ENCODE measurements at places on chromosomes 11 and 22.

- DNase-seq = peak; percentile 96
These were observed 398 bp upstream of the ATG16L2 start for GRCh38 chr11:72813740-72814285.

GRCh38 chr11:115872416-115872815, 368.2 kb upstream of the CADM1 start:
- no peak for DNase-seq

DNA sequence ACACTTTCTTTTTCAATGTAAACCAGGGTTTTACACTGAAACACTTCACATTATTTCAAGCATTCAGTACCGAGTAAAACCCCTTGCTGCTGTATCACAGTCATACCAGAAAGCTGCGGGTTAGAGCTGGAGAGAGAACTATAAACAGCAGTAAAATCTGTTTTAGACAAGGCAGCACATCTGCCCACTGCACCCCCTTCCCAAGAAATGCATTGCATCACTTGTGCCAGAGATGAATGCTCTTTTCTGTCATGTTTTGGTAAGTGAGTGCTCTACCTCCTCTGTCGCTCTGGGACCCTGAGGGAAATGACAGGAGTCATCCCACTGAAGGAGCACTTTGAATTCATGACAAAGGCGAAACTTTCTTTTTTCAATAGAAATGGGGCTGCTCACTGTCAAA, 107.2 kb downstream of the MAML2 start:
- DNase-seq = no peak

DNA sequence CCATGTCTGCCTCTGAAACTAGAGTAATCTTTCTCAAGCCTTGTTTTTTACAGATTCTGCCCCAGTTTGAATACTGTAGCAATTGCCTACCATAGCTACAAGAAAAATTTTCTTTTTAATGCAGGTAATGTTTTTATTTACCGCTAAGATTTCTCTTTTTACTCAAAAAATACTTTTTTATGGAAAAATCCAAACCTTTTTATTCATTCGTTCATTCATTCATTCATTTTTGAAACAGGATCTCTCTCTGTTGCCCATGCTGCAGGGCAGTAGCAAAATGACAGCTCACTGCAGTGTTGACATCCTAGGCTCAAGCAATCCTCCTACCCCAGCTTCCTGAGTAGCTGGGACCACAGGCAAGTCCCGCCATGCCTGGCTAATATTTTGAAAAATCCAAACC, 2.7 kb upstream of the CPT1A start:
- no peak for DNase-seq

DNA sequence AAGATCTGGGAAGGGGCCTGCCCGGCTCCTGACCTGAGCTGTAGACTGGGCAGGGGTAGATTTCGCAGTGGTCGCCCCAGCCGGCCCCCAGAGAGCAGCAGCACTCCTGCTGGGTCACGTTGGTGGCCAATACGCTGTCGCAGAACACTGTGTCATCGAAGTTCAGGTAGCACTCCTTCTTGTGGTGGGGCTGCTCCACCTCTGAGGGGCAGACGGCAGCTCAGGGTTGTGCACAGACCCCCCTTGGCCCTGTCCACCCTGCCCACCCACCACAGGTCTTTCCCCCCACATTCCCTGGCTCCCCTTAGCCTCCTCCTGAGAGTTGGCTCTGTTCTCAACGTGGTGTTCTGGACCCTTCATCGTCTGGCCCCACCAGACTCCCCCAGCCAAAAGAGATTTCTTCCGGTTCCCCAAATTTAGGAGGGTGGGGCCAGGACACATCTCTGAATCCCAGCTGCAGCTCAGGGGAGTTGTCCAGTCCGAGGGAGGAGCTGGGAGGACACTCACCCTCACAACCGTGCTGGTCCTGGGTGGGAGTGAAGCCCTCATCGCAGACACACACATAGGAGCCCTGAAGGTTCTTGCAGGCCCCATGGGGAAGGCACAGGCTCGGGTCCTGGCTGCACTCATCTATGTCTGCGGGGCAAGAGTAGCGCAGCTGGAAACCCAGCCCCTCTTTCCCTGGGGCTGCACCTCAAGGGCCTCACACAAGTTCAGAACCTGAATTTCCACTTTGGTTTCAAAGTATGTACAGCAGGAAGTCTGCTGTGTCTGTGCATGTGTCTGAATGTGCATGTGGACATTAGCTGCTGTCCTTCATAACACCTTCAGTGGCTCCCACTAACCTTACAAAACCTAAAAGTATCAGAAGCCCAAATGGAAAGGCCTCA, 16.5 kb downstream of the SCYL1 start:
- DNase-seq = no peak

GRCh38 chr11:101612481-101612880, 28.7 kb upstream of the TRPC6 start:
- no peak for DNase-seq

DNA sequence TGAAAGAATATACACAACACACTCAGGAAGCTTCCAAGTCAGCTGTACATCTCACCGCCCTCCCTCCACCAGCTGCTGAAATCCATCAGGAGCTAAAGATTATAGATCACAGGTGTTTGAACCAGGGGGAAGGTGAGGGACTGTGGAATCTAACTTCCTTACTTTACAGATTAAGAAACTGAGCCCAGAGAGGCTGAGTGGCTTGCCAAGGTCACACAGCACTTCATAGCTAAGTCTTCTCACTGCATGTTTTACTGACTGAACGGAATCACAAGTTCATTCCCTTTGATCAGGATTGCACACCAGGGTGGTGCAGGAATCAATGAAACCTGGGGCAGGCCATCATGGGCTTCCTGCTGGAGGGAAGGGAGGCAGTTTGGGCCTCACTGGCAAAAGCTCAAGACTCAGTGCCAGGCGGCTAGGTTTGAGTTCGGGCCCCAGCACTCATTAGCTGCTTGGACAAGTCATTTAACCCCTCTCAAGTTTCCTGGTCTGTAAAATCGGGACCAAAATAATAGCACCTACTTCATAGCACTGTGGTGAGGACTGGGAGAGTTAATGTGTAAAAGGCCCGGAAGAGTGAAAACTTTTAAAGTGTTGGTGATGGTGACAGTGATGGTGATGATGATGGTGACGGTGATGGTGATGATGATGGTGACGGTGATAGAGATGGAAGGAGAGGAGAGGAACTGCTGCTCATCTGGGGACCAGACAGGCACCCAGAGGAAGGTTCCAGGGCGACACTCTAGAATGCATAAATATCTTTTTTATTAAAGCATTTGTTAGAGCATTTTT, 8.2 kb downstream of the CD5 start:
- DNase-seq = no peak

DNA sequence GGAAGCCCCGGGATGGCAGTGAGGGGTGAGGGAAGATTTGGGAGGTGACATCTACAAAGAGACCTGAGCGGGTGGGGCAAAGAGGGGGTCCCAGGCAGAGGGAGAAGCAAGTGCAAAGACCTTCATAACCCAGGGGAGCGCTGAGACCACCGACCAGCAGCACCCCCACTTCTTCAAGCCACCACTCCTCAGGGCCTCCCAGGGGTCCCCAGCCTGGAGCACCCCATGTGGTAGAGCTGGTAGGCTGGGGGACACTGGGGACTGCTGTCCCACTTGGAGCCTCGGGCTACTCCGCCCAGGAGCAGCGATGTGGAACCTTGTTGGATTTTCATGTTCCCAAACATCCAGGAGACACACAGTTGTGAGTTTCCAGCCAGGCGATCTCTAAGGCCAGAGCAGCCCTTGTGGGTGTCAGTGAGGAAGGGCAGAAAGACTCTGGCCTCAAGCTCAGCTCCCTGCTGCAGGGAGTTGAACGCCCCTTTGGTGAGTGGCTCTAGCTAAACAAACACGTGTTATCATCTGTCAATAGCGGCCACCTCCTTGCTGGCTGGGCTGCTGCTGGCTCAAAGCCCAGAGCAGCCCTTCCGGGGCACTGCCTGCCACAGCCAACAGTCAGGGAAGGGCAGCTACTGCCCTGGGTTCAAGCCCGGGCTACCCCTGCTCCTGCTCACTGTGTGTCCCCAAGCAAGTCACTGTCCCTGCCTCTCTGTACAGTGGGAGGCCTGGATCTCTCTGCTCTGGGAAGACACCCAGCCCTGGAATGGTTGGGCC, 25.7 kb upstream of the CHKA start:
- DNase-seq = no peak

DNA sequence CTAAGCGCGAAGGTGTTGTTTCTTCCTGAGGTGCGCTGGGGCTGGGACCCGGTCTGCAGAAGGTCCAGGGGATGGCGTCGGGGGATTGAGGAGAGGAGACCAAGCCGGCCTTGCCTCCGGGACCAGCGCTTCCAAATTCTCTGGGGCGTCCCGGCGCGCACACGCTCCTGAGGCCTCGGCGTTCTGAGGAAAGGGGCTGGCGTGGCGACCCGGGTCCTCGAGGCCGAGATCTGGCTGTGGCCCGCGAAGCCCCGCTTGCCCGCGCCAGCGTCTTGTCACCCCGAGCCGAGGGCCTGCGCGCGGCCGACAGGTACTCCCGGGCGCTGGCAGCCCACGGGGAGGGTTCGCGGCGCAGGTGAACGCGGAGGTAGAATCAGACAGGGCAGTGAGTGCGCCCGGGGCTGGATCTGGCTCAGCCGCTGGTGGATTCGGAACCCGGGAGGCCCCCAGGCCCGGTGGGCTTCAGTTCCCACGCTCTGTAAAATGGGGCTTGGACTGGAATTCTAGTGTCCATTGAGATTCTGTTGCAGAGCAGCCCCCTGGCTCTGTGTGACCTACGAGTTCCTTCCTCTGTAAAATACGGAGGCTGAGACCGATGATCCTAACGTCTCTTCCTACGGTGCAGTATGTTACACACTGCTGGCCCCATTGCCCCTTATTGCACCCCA, 14.7 kb downstream of the SSH3 start:
- DNase-seq = no peak

DNA sequence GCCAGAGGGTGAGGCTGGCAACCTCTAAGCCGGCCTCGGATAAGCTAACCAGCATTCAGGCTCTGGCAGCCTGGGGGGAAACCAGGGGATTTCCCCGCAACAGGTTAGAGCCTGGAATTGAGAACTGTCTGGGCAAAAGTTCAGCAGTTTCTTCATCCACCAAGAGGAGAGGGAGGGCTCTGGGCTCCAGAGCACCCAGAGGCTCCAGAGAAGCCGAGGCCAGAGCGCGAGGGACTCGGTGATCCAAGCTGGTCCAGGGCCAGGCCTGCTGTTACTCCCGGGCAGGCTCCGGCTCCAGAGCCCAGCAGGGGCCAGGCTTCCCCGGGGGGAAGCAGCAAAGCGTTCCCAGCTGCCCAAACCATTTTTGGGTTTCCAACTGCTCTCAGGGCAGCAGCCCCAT, 13.3 kb upstream of the SH3BP1 start:
- peak; percentile 56 for DNase-seq

DNA sequence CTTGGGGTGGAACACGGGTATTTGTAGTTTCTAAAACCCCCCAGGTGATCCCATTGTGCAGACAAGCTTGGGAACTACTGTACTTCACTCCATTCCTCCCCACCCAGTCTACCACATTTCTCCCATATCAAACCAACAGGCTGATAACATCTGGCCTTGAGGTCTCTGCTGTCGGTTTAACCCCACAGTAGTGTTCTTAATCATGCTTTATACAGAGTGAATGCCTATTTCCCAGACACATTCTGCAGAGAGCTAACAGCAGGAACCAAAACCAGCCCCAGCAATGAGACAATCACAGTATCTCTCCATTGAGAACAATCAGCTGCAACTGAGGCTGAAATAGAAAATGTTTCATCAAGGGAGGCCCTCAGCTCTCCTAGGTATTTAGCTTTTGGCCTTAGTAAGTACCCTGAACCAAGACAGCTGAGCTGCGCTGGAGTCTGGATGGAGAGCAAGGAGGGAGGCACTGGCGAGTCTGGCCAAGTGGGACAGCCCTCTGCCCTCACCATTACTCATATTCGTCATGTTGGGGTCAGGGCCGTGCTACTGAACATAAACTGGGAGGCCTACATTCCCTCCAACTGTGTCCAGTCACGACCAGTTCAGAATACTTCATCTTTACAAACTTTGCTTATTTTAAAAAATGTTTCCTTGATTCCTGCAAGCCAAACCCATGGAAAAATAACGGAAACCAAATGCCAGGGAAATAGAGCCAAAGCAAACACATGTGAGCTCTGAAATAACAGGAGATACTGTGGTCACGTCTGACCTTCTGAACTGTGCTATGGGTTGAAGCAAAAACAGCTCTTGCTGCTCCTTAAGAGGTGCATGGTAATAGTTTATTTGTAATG, 81.0 kb downstream of the CCDC34 start:
- DNase-seq = no peak

DNA sequence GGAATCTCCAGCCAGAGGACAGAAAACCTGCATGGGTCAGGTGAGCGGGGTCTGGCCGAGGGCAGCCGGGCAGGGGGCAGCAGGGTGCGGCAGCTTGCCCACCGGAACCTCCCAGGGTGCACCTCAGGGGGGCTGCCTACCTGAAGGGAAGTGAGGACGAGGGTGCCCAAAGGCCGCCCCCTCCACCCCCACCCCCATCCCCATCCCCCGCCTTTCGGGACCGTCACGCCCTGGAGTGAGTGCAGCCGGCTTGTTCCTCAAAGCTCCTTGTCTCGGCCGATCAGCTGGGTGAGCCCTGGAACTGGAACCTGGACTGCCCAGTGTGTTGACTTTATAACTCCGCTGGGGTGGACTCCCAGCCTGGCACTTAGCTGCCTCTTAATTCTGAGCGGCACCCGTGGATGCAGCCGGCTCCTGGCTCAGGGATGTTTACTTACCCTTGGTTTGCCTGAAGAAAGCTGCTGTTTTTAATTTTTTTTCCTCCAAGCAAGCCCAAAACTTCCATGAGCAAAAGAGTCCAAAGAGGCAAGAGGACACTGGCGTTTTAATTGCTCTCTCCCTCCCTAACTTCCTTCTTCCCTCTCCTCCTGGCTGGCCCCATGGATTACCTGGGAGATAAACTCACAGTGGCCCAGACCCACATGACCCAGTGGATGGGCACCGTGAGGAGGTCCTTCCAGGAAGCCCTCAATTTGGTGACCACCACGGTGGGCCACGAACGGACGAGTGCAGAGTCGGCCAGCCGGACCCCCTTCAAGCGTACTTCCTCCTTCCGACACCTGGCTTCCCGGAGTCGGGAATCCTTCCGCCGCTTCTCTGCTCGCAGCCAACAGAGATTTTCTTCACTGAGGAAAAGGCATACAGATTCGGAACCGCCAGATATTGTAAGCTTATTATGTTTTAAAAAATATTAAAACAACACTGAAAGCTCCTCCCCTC, 87.8 kb upstream of the CRYBB3 start:
- no peak for DNase-seq

DNA sequence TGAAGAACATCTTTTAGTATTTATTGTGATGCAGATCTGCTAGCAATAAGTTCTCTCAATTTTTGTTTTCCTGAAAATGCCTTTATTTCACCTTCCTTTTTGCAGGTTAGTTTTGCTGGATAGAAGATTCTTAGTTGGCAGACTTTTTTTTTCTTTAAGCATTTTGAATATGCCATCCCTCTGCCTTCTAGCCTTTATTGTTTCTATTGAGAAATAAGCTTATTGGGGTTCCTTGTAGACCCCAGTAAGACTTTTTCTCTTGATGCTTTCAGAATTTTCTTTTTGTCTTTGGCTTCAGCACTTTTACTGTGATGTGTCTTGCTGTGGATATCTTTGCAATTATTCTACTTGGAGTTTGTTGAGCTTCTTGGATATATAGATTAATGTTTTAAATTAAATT, 160.6 kb downstream of the PGR start:
- no peak for DNase-seq

GRCh38 chr11:131692151-131692550, 321.7 kb downstream of the NTM start:
- no peak for DNase-seq

Data from substantia nigra (tissue), 51 donors.